ENCODE measurements at places on chromosomes 5 and 9.

DNA sequence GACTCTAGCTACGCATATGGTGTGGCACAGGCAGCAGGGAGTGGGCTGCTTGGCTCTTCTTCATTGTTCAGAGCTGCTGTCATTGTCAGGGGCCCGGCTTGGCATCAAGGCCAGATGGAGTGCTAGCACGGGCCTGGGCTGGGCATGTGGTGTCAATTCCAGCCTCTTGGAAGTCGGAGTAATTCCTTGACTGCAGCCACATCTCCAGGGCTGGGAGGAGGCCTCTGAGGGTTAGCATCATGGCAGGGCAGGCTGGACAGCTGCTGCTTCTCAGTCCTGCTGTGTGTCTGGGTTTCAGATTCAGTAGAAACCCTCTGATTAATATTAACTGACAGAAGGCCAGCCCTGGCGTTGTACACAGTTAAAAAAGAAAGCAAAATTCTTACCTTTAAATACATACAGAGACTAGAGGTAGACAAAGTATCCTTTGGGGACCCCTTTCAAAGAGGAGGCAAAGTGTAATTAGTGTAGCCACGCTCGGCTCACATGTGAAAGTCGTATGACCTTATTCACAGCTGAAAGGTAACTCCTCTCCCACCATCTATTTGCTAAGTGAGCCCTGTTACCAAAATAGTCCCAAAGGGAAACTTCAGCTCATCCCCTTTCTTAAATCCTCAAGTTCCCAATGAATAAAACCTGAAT, 126.4 kb downstream of the DOCK2 start:
- DNase-seq: peak; percentile 73

DNA sequence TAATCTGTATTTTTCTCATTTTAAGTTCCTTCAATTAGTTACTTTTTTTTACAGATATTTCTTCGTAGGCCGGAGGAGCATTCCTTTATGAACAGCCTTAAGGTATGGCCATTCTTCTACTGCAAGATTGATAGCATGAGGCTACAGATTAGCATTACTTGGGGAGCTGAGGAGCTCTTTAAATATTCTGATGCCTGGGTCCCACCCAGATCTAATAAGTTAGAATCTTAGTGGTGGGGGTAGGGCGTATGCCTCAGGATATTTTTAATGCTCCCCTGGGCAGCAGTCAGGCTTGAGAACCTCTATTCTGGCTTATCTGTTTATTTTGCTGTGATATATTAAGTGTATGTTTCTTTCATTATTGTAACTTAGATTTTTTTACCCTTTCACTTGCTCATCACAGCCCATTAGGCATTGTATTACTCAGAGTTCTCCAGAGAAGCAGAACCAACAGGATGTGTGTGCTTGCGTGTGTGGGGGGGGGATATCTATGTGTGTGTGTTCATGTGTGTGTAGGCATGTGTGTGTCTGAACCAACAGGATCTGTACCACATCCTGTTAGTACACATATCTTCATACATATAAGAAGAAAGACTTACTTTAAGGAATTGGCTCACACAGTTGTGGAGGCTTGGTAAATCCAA, 91.8 kb upstream of the MTAP start:
- peak; percentile 35 for DNase-seq

DNA sequence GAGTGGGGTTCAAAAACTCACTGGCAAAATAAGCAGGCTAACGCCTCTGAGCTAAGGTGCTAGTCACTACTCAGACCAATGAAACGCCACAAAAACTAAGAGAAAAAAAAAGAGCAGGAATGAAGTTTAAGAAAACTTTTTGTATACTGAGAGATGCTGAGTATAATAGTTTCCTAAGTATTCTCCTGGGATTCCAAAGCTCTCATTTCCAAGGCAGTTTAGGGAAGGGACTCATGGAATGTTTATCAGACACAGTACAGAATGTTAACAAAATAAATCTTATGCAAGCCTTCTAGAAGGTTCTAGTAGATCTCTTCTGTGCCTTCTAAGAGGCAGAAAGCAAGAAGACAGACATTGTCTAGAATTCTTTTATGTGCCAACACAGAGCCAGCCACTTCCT, 361.9 kb downstream of the MTRR start:
- no peak for DNase-seq

GRCh38 chr5:74056107-74056788, 430.3 kb downstream of the ARHGEF28 start:
- DNase-seq: no peak

- DNase-seq: peak; percentile 83
These were observed 110.6 kb downstream of the PAM start for GRCh38 chr5:102865510-102866236.

DNA sequence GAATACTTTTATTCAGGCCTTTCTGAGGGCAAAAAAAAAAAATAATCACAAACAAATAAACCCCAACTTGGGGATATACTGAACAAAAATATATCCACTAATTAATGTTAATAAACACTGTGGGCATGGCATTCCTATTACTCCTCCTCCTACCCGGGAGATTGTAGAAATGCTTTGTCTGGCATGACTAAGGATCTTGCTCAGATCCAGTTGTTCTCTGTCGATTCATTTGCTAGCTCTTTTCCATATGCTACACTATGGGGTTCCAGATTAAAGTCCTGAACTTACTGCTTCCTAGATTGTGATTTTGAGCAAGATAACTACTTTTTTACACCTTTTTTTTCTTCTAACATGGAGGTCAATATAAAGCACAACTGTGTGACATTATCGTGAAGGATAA, 102.2 kb upstream of the PRR16 start:
- DNase-seq: no peak

DNA sequence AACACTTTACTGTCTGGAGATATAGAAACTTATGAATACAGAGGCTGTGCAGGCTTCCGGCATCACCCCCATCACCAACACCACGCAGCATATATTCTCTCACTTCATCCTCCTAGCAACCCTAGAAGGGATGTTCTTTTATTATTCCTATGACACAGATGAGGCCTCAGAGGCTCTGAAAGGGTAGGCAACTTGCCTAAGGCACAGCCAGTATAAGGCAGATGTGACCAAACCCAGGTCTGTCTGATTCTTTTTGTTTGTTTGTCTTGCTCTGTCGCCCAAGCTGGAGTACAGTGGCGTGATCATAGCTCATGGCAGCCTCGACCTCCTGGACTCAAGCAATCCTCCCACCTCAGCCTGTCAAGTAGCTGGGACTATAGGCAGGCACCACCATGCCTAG, 22.8 kb upstream of the CORO2A start:
- DNase-seq: no peak

- DNase-seq: no peak
These were observed 4.0 kb downstream of the RGS7BP start for GRCh38 chr5:64509828-64510227.

DNA sequence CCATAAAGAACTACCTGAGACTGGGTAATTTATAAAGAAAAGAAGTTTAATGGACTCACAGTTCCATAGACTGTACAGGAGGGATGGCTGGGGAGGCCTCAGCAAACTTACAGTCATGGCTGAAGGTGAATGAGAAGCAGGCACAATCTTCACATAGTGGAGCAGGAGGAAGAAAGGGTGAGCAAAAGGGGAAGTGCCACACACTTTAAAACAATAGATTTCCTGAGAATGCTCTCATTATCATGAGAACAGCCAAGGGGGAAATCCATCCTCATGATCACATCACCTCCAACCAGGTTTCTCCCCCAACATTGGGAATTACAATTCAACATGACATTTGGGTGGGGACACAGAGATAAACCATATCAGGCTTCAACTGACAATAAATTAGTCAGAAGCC, 664.9 kb downstream of the TAF11L14 start:
- DNase-seq: no peak
